HFFc6 (cell line): ENCODE measurements at places on chromosomes 13 and 19. TPM values are rescaled to one million over a fixed set of nuclear protein-coding genes. Genes with fewer than 3 reads are reported as not detected.

The IGFL4 gene
- total RNA-seq, result not detected in 3 replicates

DNA sequence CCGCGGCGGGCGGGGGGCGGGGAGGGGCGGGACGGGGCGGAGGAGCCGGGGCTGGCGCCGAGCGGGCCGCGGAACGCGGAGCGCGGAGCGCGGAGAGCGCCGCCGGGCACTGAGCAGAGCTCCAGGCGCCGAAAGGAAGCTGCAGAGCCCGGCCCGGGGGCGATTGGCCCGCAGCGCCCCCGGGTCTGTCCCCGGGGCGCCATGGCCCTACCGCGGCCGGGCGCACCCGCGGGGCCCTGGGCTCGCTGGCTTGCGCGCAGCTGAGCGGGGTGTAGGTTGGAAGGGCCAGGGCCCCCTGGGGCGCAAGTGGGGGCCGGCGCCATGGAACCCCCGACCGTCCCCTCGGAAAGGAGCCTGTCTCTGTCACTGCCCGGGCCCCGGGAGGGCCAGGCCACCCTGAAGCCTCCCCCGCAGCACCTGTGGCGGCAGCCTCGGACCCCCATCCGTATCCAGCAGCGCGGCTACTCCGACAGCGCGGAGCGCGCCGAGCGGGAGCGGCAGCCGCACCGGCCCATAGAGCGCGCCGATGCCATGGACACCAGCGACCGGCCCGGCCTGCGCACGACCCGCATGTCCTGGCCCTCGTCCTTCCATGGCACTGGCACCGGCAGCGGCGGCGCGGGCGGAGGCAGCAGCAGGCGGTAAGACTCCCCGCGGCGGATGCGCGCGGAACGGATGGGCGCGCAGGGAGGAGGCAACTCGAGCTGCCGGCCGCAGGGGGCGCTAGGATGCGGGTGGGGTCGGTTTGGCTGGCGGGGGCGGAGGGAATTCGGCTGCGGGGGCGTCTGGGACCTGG, at the start of gene PDE4A:
Gene PDE4A (plus strand): TSS at position 95 of the 796 bp plus-strand sequence. CDS start 227 bp downstream, at position 322.
- peak; percentile 24 for DNase-seq

- no peak for DNase-seq
These were observed 9.1 kb downstream of the SPACA6 start for GRCh38 chr19:51702103-51702824.

GRCh38 chr19:15837221-15837731, 21.8 kb upstream of the OR10H1 start:
- no peak for DNase-seq

- no peak for DNase-seq
These were observed 115.2 kb upstream of the ARGLU1 start for GRCh38 chr13:106683179-106683578.

GRCh38 chr19:49417088-49417487, 6.2 kb downstream of the PTH2 start:
- DNase-seq, result no peak

GRCh38 chr13:103615771-103616170, 549.6 kb upstream of the SLC10A2 start:
- no peak for DNase-seq
